ENCODE measurements at places on chromosomes 16 and 17.

DNA sequence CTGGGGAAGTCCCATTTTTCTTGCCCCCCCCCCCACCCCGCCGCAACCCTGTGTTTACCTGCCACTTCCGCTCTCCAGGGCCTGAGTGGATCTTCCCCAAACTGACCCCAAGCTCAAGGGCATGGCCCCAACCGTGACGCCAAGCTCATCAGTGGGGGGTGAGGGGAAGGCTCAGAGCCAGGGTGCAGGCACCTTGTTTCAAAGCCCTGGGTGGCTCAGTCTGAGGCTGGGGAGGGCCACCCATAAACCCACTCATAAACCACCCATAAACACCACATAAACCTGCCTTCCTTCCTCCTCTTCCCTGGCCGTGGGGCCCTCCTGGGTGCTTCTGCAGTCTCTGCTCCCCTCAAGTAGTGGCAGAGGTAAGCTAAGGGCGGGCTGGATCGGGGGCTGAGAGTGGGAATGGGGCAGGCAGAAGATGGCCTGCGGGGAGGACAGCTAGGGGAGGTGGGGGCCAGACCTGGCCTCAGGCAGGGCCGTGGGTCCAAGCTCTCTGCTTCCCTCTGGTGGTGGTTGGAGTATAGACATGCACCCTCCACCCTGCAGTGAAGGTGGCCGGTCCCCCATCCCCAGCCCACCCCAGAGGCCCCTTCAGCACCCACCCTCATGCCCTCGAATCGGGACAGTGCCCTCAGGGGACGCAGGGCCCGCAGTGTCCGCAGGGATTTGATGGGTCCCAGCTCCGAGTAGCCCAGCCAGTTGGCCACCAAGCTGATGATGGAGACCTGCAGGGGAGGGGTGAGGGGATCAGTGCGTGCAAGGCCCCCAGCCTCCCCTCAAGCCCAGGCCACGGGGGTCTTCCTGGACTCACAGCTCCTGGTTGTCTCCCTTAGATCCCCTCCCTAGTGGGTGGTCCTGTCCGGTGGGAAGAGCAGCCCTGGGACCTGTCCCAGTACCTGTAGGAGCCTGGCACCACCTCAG lies 14.6 kb upstream of the CD79B start:
- DNase-seq: no peak

GRCh38 chr16:79036541-79036940 lies 564.0 kb downstream of the MAF start:
- no peak for DNase-seq

DNA sequence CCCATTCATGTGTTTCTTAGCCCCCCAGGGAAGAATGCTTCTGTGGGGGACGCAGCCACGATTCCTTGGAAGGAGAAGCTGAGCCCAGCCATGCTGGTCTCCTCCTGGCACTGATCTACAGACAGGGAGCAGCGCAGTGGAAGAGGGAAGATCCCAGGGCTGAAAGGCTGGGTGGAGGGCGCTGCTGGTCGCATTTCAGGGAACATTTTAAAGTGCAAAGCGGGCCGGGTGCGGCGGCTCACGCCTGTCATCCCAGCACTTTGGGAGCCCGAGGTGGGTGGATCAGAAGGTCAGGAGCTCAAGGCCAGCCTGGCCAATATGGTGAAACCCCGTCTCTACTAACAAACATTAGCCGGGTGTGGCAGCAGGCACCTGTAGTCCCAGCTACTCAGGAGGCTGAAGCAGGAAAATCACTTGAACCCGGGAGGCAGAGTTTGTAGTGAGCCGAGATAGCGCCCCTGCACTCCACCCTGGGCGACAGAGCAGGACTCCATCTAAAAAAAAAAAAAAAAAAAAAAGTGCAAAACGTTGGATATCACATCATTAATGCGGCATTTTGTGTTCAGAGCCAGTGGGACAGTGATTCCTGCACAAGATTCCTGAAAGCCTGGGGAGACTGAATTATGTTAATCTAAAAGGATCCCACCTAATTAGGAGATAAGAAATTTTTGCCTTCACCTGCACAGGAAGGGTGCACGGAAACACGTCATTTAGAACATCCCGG lies 558 bp upstream of the CHMP6 start:
- DNase-seq: no peak

DNA sequence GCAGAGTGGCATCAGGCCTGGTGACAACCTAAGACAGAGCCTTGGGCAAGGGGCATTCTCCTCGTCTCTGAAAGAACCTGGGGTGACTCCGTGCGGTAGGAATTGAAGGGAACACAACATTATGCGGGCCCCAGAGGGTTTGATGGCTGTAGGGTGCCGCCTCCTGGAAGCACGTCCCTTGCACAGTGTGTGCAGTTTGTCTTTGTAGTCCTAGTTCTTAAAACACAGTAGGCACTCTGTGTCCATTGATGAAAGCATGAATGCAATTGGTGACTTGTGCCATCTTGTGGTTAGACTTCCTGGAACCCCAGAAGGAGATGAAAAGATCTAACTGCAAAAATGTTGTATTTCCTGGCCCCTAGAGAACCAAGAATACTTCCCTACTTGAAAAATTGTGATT lies 279.8 kb downstream of the UTP18 start:
- DNase-seq: no peak

GRCh38 chr16:49995720-49996119 lies 29.3 kb upstream of the CNEP1R1 start:
- DNase-seq: no peak

GRCh38 chr17:21564262-21564661 lies 128.1 kb upstream of the KCNJ18 start:
- no peak for DNase-seq

- no peak for DNase-seq
These were observed 2.3 kb upstream of the WFIKKN1 start for GRCh38 chr16:628321-629061.

DNA sequence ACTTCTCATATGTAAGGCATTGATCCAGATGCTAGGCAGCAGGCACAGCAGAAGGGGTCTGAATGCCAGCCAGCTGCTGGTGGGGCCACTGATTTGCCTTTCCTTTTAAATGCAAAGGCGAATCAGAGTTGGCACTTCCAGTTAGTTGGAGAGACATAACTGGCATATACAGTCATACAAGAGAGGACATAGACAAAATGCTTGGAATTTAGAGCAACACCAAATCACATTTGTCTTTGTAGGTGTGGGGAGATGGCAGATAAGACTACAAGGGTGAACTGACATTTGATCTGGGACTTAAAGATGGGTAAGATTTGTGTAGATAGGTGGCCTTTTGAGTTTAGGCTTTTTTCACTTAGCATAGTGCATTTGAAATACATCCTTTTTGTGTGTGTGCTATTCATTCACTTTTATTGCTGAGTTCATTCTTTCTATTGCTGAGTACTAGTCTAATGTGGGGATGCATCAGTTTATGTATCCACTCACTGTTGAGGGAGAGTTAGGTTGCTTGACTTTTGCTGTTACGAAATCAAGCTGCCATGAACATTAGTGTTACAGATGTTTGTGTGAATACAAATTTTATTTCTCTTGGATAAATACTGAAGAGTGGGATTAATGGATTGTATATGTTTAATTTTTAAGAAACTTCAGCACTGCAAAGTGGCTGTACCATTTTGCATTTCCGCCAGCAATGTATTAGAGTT lies 74.1 kb downstream of the SPECC1 start:
- DNase-seq: no peak

DNA sequence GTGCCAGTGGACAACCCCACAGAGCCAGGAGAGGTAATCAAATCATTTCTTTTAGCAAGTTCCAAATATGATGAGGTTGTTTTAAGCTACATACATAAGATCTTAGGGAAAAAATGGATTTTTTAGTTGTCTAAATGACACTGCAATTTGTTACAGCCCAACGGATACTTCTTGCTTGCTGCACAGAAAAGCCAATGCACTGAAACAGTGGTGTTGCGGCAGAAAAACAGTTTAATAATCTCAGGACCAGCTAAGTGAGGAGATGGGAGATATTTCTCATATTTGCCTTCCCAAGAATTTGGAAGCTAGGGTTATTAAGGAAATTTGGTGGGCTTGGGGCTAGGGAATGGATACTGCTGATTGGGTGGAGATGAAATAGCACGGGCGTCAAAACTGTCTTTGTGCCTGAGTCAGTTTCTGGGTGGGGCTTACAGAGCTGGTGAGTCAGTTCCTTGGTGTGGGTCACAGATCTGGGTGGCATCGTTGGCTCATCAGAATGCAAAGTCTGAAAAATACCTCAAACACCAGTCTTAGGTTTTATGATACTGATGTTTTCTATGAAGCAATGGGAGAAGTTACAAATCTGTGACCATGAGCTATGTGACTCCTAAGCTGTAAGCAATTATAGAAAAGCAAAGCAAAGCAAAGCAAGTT lies 255.4 kb downstream of the IRX3 start:
- no peak for DNase-seq

DNA sequence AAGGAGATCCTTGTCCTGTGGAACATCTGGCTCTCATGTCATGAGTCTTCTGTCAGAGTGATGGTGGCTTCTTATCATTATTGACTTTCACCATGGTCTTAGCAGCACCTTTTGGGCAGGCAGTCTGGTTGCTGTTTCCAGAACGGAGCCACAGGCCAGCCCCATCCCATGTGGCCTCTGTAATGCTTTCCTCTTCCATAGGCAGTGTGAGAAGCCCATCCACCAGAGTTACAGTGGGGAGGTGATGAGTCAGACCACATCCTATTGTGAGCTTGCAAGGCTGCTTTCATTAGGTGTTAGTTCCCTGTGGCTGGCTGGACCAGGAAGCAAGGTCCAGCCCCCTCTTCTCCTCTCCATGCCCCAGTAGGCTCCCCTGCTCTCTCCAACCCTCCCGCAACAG lies 30.8 kb upstream of the SPACA3 start:
- no peak for DNase-seq

GRCh38 chr16:65102326-65102725 lies 19.5 kb downstream of the CDH11 start:
- no peak for DNase-seq

DNA sequence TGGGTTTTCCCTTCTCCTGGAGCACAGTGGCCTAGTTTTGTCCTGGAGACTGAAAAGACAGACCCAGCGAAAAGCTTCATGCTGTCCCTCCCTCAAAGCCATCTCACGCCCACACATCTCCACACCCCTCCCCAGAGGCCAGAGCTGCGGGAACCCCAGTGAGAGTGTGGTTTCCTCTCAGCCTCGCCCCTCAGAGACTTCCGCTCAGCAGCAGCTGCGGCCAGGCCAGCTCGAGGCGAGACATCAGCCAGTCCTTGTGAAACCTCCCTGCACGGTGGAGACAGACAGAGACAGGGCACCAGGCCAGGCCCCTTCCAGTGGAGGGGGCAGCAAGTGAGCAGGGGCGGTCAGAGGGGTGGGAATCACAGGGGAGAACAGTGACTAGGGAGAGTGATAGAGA lies 77.0 kb upstream of the TNRC6C start:
- DNase-seq: no peak

DNA sequence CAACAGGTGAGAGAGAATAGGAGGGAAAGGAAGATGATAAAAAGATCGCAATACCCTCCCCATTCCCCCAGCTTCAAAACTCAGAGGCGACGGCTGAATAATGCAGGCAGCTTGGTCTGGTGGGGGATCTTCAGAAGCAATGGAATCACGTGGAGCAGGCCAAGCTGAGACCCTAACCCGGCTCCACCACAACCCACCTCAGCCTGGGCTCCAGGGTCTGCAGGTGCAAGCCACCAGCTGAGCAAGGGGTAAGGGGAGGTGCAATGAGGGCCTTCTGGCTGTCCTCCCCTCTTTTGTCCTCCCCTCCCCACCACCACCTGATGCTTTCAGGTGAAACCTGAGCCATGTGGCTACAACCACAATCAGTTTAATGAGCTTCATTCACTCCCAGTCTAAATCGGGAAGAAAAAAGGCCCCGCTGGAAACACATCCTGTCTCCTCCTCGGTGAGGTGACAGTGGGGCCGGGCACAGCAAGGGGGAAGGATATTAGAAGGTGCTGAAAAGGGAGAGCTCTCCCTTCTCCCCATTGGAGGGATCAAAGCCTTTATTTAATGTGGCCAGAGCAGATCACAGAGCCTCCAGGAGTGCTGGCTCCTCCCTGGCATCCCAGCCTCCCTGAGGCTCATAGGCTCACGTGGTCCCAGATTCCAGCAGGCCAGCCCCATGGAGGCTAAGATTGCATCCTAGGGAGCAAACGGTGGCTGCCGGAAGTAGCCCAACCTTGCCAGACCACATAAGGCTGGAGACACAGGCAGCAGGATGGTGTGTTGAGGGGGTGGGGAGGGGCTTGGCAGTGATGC lies 261.0 kb downstream of the SOX9 start:
- DNase-seq: no peak

DNA sequence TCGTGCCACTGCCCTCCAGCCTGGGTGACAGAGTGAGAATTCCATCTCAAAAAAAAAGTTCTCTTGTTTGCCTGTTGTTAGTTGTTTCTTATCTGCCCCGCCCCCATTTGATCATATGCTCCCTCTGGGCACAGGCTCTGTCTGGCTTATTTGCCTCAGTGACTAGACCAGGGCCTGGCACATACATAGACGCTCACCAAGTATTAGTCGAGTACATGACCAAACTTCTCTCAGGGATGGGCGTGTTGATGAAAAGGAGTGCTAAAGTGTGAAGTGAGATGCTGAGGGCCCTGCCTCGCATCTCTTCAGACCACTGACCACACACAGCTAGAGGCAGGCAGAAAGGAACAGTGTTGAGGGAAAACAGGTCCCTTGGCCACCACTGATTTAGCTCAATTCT lies 3.3 kb upstream of the HELZ start:
- no peak for DNase-seq

GRCh38 chr17:71055128-71055527 lies 885.8 kb downstream of the KCNJ2 start:
- DNase-seq: no peak

DNA sequence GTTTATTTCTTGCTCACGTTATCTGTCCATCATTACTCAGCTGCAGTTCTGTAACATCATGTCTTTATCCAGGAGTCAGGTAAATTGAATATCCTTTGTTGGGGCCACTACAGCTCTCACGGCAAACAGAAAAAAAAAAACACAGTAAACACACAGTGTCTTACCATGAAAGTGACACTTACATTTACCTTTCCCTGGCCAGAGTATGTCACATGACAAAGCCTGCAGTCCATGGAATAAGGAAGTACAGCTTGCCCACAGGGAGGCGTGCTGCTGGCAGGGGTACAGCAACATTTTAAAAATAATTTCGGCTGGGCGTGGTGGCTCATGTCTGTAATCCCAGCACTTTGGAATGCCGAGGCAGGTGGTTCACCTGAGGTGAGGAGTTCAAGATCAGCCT lies 85.7 kb upstream of the HS3ST4 start:
- no peak for DNase-seq

- DNase-seq: no peak
These were observed 19.9 kb upstream of the COL1A1 start for GRCh38 chr17:50221266-50221863.

- no peak for DNase-seq
These were observed 5.1 kb downstream of the INPP5K start for GRCh38 chr17:1511290-1511689.

- no peak for DNase-seq
These were observed 36.1 kb upstream of the CBFA2T3 start for GRCh38 chr16:89013111-89013510.

Data from left renal pelvis (tissue), 4 donors.